ENCODE measurements at places on chromosomes 16 and 17.

GRCh38 chr16:49698931-49699840, 156.7 kb downstream of the ZNF423 start:
- no peak for DNase-seq

- DNase-seq, result no peak
Measured at GRCh38 chr17:72321896-72322295, 201.1 kb downstream of the SOX9 start.

DNA sequence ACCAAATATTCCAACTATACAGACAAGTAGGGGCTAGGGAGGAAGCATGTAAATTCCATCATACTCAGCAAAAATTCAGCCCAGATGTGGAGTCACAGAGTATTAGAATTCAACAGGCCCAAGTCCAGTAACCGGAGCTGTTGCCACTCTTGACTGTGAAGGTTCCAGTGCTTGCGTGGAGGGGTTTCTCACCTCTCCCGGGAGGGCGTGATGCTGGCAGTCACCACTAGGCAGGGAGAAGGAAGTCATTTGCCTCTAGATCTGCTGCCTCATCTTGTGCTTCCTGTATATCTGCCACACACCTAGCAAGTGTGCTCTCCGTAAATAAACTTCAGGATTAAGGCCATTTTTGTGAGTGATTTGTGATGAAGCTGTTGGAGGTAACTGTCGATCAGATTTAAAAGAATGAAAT, 1.0 kb upstream of the CKLF start:
- peak; percentile 36 for DNase-seq

GRCh38 chr17:50169881-50170459, 4.2 kb downstream of the SGCA start:
- DNase-seq, result no peak

DNA sequence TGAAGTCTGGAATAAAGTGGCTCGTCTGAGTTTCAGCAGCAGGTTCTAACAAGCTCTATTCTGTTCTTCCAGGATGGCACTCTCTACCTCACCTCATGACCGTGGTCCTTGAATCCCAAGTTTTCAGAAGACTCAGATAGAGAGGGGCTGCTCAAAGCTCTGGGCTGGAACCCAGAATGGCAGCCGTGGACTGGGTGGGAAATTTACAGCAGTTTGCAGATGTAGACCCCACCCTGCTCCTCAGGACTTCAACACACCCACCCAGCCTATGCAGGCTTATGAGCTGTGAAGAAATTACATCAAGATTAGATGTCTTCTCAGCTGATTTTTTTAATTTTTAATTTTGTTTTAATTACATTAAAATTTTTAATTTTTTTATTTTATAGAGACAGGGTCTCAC, 59.4 kb downstream of the METRNL start:
- DNase-seq, result no peak

DNA sequence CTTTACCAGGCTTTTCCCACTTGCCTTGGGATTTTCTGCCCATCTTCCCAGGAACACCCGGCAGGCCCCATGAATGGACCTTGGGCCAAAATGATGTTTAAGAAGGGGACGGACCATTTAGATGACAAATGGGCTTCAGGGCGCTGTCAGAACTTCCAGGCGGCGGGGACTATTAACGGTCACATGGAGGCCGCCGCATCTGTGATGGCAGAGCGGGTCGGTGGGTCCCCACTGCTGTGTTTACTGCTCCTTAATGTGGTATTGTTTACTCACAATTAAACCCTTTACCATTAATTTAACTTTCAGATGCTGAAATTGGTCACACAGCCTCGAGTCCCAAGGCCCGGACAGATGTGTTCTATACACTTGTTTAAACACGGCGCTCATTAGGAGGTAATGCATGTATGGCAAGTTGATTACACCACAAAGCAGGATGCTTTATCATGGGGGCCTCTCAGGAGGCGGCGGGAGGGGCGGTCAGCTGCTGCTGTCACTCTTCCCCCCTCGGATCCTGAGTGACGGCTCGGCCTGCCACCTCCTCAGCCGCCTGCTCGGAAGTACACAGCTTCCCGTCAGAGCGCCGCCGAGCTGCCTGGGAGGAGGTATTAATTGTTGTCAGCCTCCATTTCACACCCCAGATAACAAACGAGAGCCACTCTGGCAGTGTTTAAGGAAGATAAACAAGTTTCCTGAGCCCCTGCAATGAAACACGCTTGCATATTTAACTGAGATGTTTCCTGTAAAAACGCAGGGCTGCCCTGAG, 83.9 kb upstream of the IRX3 start:
- no peak for DNase-seq

DNA sequence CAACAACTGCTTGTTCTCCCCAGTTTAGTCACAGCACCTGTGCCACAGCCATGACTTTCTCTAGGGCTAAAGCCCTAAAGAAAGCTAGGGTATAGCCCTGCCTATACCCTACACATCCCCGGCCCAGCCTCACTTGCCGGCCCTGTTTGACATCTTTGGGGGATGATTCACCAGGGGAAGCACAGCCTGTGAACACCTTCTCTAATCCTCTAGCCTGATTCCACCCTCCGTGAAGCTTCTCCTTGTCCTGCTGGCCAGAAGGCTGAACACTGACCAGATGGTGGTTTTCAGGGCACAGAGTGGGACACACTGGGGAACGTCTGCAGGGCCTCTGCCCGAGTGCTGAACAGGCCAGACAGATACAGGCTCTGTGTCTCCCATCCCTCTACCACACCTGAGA, 6.0 kb downstream of the CLEC16A start:
- no peak for DNase-seq

DNA sequence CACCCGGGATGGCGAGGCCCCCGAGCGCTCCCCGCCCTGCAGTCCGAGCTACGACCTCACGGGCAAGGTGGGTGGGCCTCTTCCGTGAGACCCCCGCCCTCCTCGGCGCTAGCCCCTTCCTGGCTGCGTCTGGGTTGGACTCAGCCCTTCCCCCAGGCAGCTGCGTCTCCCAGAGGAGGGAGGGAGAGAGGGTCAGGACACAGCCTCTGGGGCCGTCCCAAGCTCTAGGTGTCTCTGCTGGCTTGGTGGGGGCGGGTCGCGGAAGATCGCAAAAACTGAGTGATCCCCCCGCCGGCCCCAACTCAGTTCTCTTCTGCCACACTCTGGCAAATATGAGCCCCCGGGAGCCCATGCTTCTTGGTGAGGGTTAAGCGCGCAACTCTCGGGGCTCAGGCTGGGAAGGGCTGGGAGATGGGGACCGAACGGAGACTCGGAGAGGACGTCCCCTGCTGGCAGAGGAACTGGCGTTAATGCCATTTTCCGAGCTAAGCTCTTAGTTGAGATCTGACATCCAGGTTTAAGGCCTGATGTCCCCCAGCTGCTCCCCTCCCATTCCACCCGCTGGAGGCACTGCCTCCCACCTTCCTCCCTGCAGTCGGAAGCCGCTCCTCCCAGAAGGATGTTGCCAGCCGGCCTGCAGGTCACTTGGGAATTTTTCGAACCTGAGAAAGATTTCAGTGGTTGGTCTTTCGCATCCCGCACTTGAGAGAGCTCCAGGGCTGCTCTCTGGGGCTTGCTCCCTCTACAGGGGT, 419 bp downstream of the RAB37 start:
- DNase-seq, result no peak

GRCh38 chr17:80991645-80992076, at the start of gene CHMP6:
CHMP6 (plus strand) TSS chr17:80991841; CDS start chr17:80991919, 78 bp downstream.
- DNase-seq, result peak; percentile 58

DNA sequence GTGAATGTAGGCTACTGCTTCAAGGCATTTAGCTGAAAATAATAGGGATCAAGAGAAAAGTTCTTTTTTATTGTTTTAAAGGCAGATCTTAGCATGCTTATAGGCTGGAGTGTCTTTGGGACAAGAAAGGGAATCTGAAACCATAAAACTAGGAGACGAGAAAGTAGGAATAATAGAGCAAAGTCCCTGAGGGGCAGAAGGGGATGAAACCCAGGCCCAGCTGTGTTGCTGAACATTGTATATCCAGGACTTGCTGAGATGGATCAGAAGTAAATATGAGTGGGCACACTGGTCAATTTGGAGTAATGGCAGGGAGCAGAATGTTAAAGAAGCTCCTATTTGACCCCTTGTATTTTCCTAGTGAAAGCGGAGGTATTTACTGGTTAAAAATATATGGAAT, 9.3 kb downstream of the ZNF689 start:
- DNase-seq, result no peak

DNA sequence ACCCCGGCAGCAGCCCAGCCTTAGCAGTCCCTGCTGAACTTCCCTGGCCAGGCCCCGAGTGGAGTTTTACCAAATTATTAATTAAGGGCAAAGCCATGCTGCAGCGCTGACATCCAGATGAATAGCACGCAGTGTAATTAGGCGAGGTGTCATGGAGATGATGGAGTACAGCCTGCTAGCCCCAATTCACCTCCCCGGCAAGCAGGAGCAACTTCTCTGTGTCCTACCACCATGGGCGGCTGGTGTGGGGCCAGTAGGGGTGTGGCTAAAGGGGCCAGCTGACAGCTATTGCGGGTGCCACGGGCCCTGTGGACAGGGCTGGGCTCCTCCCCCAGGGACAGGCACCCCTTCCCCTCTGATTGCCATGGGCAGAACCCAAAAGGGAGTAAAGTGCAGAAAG, 24.5 kb downstream of the ENDOV start:
- no peak for DNase-seq

- no peak for DNase-seq
Measured at GRCh38 chr17:83101805-83102480, 22.5 kb downstream of the METRNL start.

- DNase-seq, result no peak
Measured at GRCh38 chr17:65181237-65182061, 44.3 kb downstream of the RGS9 start.

DNA sequence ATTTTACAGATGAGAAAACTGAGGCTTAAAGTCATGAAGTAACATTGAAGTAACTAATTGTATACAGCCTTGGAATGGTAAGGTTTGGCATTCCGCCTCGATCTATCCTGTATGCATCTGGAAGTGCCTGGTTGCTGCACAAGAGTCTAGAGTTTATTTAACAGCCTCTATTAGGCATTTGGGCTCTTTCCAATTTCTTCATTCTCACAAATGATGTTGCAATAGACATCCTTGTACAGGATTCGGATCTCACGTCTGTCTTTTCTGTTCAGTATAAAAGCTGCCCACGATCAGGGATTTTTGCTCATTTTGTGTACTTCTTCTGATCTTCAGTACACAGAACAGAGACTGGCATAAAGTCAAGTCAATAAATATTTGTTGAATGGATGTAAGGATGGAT, 100.5 kb downstream of the AIPL1 start:
- no peak for DNase-seq

- DNase-seq, result no peak
Measured at GRCh38 chr17:82697808-82698064, 762 bp downstream of the RAB40B start.

- DNase-seq, result no peak
Measured at GRCh38 chr17:15971098-15971678, 26.3 kb downstream of the ADORA2B start.

DNA sequence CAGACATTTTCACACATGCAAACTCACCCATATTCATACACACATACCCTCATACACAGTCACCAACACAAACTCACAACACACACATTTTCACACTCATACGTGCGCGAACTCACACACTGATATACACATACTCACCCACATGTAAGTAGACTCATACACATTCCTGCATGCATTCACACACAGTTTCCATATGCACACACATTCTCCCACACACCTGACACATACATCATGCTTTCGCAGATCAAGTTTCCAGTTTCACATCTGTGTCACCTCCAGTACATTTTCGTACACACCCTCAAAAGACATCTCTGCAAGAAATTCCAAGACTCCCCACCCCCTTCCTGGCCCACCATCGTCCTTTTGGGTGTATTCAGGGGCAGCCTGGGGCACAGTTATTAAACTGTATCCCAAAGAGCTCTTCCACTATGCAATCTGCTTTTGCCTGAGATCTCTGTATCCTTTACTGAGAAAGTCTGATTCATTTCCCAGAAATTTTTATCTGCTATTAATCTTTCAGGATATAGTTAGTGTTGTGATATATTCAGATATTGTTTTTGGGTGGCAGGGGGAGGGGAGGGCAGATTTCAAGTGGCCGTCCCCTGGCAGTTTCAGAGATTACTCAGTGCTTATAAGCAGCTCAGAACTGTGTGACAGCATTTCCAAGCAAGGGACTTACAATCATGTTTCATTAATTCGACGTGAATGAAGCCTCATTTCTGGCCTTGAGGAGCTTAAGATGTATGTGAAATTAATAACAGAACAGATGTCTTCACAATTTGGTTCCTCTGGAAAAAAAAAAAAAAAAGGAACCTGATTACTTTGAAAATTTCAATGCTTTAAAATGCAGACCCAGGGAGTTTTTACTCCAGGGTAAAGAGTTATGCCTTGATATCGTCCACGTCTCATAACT, 35.3 kb upstream of the MMP2 start:
- no peak for DNase-seq

DNA sequence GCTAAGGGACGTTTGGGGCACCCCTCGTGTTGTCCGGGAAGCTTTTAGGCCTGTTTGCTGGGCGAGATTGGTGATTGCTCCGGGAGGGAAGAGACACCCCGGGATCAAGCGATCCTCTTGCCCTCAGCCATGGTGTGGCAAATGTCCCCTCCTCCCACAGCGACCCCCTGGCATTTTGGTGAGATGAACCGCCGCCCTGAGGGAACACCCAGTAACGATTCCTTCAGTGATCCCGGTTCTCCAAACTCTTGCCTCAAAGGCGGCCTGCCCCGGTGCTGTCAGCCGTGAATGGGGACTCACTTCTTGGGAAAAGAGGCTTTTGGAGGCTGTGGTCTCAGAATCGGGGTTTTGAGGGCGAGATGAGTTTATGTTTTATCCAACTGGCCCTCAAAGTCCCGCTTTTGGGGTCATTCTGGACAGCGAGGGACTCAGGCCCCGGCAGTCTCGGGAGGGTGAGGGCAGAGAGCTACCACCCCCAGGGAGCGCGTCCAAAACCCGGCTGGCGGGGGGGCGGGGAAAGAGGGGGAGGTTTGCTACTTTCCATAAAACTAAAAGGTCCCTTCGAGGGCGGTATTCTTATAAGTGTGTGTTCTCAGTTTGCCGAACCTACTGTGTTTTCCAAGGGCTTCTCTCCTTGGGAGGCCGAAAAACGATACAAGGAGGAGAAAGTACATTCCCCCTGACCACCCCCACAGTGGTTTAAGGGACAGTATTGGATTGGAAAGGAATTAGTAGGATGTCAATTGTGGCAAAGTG, 232.7 kb downstream of the MRTFB start:
- no peak for DNase-seq

DNA sequence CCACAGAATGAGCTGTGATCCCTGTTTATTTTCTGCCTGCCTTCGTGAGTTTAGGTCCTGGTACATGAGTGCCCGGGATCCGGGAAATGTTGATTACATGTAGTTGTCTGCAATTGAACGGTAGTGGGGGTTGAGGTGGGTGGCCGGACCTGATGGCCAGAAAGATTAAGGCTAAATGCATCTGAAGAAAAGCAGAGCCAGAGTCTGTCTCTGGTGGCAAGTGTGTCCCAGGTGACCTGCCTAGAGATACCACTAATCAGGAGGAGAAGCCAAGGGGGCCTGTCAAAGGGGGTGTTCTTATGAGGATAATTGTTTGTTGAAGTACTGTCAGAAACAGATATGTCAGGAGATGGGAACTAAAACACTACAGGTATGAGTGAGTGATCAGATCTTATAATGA, 154.0 kb upstream of the ASIC2 start:
- DNase-seq, result no peak

GRCh38 chr16:69513180-69513966, 52.4 kb upstream of the NFAT5 start:
- DNase-seq, result no peak

- no peak for DNase-seq
Measured at GRCh38 chr16:59975953-59976352, 1241.8 kb upstream of the GOT2 start.

- no peak for DNase-seq
Measured at GRCh38 chr17:38617967-38618760, 12.4 kb upstream of the SRCIN1 start.

- DNase-seq, result no peak
Measured at GRCh38 chr16:58259995-58260394, 34.8 kb downstream of the PRSS54 start.
